ENCODE measurements at places on chromosomes 11 and 22.
A peak's percentile ranks its signal among the peaks of the same experiment; 100 is the strongest.

GRCh38 chr11:121466063-121466794 lies 13.5 kb upstream of the SORL1-AS1 start:
- peak; percentile 57 for DNase-seq

GRCh38 chr11:43419460-43419859 lies 60.7 kb downstream of the TTC17 start:
- no peak for DNase-seq

- DNase-seq: no peak
Measured at GRCh38 chr11:57126766-57127400, 54.9 kb upstream of the LRRC55 start.

GRCh38 chr11:13229136-13229535 lies 48.5 kb upstream of the BMAL1 start:
- DNase-seq: no peak

GRCh38 chr11:17612221-17613188 lies 65.4 kb downstream of the OTOG start:
- no peak for DNase-seq

- peak; percentile 71 for DNase-seq
Measured at GRCh38 chr11:8810540-8811301, 100.3 kb upstream of the AKIP1 start.

- DNase-seq: no peak
Measured at GRCh38 chr11:8971196-8971923, 7.1 kb upstream of the TMEM9B start.

- DNase-seq: no peak
Measured at GRCh38 chr11:1856306-1857005, 3.6 kb downstream of the LSP1 start.

DNA sequence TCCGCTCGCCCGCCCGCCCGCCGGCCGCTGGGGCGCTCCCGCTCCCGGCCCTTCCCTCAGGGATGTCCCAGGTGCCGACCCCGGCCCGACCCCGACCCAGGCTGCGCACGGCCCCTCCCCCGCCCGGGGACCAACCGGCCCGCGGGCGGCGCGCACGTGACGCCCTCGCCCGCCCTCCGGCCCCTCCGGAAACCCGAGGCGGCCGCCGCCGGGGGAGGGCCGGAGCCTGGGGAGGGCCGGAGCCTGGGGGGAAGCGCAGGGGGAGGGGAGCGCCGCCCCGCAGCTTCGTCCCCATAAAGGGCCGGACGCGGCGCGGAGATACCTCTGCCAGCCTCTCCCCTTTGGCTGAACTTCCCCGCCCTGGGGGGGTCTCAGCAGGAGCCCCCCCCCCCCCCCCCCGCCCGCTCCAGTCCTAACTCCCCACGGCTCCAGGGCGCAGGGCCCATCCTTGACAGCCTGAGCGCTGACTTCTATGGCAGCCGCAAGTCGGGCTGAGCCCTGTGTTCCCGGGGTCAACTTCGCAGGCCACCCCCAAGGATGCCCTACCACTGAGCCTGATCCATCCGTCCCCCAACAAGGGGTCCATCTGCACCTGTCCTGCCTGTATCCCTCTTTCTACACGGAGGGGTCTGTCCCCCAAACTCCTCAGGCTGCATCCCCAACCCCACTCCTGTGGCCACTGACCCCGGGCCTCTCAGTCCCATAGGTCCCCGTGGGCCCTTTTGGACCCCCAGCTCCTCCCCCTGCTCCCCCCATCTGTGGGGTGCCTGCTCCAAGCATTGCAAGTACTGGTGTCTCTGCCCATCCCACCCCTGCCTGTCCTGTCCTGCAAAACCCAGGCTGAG lies at the start of gene MAPK12:
Gene MAPK12, minus strand, starts transcription at position 69 of the 845 bp plus-strand sequence. CDS start 174 bp downstream, outside the sequence.
- no peak for DNase-seq

- no peak for DNase-seq
Measured at GRCh38 chr22:21761994-21762680, 26.5 kb upstream of the YPEL1 start.

- DNase-seq: no peak
Measured at GRCh38 chr11:43944761-43945311, 2.4 kb downstream of the C11orf96 start.

- DNase-seq: peak; percentile 54
Measured at GRCh38 chr22:38114484-38115398, 4.3 kb upstream of the BAIAP2L2 start.

DNA sequence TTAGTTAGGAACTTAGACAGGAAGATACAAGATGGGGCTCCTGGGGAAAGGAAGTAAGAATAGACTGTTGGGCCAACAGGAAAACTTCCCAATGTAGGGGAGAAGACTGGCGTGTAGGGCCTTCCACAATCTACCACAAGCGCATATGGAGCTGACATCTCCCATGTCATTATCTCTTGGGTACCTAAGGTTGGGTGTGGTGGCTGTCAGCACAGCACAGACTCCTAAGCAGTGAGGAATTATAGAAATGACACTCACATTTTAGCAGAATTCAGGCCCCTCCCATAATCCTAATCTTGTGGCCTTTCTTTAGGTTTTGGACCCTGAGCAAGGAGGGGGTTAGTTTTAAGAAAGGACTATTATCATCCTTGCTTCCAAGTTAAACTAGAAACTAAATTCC lies 11.6 kb downstream of the TRIM21 start:
- no peak for DNase-seq

DNA sequence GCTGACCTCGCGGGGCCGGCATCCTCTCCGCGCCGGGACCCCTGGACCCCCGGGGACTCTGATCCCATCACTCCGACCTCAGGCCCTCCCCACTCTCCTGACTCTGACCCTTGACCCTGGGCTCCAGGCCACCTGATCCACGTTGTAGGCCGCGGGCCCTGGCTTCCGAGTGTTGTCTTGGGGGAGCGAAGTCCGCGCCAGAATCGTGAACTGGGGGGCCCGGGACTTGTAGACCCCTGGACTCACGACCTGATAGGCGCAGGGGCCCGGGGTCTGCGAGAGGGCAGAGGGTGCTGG lies 716 bp upstream of the TYMP start:
- DNase-seq: no peak

GRCh38 chr11:79026803-79027445 lies 413.9 kb downstream of the TENM4 start:
- no peak for DNase-seq

Data from AG09319 (cell line).